ENCODE measurements at places on chromosomes 12 and 14.

- no peak for DNase-seq
Observed at GRCh38 chr14:84792722-84793410, 737.1 kb upstream of the FLRT2 start.

GRCh38 chr12:4665236-4665635 lies 16.3 kb downstream of the NDUFA9 start:
- DNase-seq = no peak

GRCh38 chr12:3228552-3228951 lies 151.4 kb downstream of the TSPAN9 start:
- no peak for DNase-seq

GRCh38 chr14:71488703-71489191 lies 443.5 kb upstream of the RGS6 start:
- no peak for DNase-seq

DNA sequence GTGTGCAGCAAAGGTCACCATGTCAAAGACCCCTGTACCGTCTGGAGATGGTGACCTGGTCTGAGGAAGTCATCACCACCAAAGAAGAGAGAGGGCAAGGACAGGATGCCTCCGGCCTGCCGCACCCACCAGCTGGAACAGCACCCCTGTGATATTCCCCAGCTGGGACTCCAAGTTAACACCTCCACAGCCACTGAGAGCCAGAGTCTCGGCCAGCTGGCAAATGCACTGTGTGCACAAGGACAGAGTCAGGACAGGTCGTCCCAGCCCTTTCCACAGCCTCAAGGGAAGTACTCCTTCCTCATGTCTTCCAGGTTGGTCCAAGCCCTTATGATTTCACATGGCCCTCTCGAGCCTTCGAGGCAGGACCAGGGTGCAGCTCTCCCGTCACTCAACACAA lies 19.3 kb upstream of the FKBP4 start:
- no peak for DNase-seq

- DNase-seq = no peak
Observed at GRCh38 chr12:15526033-15526432, 203.7 kb downstream of the PTPRO start.

GRCh38 chr14:103099733-103100280 lies 5.3 kb downstream of the EXOC3L4 start:
- no peak for DNase-seq

DNA sequence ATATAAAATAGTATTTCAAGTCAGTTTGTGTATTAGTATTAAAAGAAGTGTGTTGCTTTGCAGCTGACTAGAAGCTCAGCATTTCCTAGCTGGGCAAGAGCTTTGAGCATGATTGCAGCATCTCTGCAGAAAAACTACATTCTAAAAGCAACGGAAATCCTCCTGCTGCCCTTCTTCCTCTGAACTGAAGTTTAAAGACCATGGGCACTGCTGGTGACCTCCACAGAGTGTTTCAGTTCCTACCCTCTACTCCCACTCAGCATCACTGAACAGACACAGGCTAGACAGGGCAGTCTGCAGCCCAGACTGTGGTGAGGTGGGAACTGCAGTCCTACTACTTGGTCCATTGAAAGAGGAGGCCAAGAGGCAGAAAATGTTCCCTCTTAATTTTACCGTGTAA lies 59.0 kb downstream of the FAR2 start:
- no peak for DNase-seq

DNA sequence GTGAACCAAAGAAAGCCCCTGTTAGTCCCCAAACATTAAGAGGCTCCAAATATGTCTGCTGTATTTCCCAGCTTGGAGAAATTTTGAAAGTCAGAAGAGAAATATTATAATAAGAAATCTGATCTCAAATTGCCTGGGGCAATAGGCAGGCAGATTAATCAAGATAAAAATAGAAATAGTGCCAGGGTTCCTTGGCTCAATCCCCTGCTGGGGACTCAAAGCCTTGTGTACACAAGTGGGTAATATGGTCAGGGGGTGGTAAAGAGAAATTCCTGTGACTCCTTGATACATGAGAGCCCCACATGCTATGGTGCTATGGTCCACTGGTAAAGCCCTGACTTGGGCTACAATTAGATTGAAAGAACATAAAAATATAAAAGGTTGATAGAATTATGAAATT lies 41.3 kb upstream of the ARID2 start:
- DNase-seq = no peak

- no peak for DNase-seq
Observed at GRCh38 chr14:93950948-93951634, 23.9 kb downstream of the FAM181A start.

GRCh38 chr14:105411017-105411941 lies 8.3 kb upstream of the MTA1 start:
- peak; percentile 65 for DNase-seq

DNA sequence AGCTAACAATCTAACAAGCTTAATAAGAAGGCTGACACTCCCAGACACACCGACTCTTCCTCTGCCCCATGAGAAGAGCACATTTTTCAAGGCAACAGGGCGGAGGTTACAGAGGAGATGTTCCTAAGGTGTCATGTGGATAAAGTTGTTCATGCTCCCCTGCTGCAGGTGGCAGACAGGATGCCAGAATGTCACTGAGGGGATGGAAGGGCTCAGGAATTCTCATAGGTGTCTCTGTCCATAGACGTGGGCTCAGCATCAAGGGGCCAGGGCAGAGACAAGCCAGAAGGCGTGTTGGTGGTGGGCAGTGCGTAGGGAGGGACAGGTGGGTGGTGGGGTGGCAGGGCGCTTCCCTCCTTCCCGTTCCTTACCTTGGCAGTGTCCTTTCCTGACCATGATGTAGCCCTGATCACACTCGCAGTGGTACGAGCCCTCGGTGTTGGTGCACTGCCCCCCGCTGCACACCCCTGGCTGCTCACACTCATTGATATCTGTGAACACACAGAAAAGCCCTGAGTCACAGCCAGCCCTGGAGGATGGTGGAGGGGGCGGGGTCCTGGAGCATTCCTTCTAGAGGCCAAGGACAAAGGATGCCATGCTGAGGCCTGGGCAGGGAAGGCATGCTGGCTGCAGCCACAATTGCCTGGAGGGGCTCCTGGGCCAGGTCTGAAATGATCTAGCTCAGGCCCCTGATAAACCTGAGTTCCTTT lies 23.0 kb downstream of the ISCA2 start:
- no peak for DNase-seq

GRCh38 chr14:106024983-106025604 lies 498.7 kb downstream of the TMEM121 start:
- DNase-seq = no peak

DNA sequence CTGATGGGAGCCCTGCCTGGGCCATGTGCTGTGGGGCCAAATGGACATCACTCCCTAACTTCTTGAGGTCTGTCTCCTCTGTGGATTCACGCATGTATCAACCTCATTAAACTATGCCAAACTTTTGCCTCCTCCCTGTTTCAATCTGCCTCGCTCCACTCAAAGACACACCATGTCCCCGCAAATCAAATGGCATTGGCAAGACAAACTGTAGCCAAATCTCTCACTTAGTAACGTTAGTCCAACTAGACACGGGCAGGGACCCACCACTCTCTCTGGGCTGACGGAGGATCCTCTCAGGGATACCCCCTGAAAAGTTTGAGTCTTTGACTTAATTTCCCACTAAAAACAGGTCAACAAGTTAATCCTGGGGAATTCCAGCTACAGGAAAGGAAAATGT lies 8.0 kb downstream of the ZBTB39 start:
- DNase-seq = no peak

DNA sequence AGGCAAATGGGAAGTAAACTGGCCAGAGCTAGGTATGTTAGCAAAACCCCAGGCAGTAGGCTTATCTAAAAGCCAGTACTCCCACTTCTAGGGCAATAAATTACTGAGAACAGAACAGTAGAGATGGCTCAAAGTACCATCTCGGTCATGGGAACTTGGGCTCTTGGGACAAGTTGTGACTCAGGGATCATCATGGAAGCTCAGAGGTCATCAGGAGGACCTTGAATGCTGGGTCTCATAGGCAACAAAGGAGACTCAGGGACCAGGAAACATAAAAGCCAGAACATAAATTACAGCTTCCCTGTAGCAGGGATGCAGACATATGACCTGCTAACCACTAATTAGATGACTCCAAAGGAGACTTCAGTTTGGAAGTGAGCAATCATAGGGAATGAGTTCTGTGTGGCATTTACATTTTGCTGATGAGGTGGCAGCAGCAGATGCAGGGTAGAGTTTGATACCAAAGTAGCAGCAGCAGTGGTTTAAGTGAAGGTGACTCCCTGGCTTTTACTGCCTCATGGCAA lies 97.6 kb upstream of the SCAF11 start:
- DNase-seq = no peak

GRCh38 chr14:69346710-69347109 lies 51.4 kb downstream of the ERH start:
- DNase-seq = no peak

GRCh38 chr14:32934881-32935633 lies 3.6 kb upstream of the NPAS3 start:
- DNase-seq = peak; percentile 83

GRCh38 chr12:52011602-52012214 lies 5.0 kb downstream of the TAMALIN start:
- DNase-seq = no peak

- DNase-seq = no peak
Observed at GRCh38 chr14:90780519-90780918, 35.7 kb downstream of the TTC7B start.

- peak; percentile 55 for DNase-seq
Observed at GRCh38 chr14:31336646-31337045, 83.7 kb downstream of the HEATR5A start.

DNA sequence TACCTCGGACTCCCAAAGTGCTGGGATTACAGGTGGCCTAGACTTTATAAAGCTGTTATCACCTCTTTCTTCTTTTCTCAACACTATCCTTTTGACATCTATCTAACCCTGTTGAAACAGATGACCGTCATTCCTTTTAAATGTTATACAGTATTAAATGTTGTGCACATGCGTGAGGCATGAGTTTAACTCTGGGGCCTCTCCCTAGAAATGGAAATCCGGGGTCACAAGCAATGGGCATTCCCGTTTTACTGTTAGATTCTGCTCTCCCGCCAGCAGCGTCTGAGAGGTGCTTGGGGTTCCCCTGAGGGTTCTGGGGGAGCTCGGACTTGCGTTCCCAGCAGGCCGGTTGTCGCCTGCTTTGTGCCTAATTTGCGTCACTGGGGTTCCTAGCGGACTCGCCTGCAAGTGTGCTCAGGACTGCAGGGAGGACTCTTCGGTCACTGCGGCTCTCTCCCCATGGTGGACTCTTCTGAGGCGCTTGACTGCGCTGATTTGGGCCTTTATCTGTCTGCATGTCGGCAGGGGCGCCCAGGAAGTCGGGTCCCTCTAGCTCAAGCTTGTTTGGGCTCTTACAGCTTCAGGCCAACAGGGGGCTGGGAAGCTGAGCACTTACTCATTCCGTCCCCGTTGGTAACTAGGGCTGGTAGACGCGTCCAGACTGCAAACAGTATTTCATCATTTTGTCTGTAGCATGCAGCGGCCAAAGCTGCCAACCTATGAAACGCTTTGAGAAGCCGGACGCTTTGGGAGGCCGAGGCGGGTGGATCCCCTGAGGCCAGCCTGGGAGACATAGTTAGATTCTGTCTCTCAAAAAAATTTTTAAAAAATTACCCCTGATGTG lies 1.2 kb upstream of the RAN start:
- DNase-seq = peak; percentile 88

- no peak for DNase-seq
Observed at GRCh38 chr14:61466905-61467280, 145.5 kb downstream of the PRKCH start.

DNA sequence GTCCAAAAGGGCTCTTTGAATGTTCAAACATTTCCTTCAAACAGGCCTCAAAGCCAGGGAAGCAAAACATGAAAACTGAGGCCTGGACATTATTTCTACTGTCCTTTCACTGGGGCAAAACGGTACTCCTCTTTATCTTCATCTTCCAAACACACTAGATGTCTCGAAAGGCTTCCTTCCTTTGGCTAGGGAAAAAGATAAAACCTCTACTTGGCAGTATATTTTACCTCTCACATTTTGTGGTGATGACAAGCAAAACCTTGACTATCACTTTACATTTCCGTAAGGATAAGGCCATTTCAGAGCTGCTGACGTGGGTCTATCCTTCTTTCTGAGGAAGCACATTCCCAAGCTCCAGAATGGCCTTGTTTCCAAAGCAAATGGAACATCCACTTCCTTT lies 9.9 kb downstream of the STAB2 start:
- DNase-seq = no peak

DNA sequence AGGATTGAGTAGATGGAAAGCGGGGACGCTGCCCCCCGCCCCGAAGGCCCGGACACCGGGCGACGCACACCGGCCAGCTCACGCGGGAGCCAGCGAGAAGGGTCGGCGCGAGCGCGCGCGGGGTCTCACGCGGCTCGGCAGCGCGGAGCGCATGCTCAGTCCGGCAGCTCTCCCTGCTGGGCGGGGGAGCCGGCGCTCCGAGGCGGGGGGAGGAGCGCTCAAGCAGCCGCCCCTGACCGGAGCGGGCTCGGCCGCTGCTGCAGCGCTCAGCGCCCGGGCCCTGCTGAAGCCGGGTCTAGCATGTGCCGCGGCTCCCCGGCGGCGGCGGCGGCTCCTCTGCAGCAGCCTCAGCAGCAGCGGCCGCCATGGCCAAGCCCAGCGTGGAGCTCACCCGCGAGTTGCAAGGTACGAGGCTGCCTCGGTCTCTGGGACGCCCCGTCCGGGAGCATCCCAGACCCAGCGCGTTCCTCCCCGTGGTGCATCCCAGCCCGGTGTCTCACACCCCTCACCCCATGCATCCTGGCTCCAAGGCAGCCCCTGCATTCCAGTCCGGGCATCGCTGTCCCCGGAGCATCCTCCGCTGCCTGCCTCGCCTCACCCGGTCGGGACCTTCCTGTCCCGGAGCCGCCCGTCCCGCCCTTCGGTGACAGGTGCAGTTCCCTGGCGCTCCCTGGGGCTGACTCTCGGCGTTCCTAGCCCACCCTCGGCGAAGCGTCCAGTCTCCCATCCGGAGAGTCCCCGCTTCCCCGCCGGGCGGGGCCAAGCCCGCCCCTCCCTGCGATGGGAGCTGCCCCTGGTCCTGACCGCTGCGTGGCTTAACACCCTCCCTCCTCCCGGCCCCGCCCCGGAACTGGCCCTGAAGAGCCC lies at the start of gene CARMIL3:
TSS of gene CARMIL3 (plus strand) at position 221 of the 867 bp plus-strand sequence. CDS start at position 366, 145 bp downstream.
- DNase-seq = peak; percentile 89

Measured in eye (tissue), 1 donor.